ENCODE measurements at places on chromosomes 4 and X.

DNA sequence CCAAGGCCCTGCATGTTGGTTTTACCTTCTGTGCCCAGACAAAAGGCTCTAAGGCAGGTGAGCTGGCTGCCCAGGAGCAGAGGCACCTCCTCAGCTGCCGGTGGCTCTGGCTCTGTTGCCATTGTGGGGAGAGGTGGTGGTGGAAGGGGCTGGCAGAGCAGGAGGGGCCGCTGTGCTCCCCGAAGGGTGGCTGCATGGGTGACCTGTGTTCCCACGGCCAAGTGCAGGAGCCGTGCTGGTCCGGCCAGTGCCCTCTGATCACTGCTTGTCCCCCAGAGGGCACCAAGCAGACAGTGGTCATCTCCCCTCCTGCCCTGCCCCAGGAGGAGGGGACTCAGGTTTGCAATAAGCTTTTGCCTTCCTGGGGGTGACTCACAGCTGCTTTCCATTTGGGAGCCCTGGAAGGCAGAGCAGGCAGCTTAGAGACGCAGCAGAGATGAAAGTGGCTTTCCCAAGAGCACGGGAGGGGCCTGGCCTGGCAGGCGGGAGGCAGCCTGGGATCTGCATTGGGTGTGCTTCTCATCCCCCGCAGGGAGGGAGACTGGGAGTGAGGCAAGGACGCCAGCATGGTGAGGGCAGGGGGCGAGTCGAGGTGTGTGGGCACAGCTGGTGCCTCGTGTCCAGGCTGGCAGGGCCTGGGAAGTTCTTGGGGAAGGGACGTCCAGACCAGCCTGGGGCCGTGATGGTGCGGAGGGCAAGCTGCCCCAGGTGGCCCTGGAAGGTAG, 28.7 kb downstream of the DOK7 start:
- no peak for DNase-seq

DNA sequence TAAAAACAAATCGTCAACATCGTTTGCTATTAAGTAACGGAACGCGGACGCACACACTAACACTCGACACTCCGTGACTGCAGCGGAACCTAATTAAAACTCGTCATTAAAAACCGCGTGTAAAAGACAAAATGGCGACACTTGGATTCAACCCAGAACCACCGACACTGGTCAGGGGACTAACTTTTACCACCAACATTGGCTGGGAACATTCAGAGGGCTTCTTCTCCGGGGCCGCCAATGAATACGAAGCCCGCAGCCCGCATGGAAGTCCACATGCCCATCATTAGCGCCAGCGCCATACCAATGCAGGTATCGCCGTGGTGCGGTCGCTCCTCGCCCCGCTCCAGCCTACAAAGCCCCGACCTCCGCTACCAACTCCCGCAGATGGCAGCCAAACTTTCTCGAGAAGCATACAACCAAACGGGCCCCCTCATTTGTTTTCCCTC, 498 bp downstream of the RBMX start:
- no peak for DNase-seq

- DNase-seq = no peak
Measured at GRCh38 chrX:104254442-104255115, at the start of gene ESX1. Gene ESX1, minus strand, starts transcription at chrX:104254933. Its CDS starts 84 bp downstream, at chrX:104254849.

- no peak for DNase-seq
Measured at GRCh38 chr4:178339769-178340168, 897.5 kb upstream of the AGA start.

DNA sequence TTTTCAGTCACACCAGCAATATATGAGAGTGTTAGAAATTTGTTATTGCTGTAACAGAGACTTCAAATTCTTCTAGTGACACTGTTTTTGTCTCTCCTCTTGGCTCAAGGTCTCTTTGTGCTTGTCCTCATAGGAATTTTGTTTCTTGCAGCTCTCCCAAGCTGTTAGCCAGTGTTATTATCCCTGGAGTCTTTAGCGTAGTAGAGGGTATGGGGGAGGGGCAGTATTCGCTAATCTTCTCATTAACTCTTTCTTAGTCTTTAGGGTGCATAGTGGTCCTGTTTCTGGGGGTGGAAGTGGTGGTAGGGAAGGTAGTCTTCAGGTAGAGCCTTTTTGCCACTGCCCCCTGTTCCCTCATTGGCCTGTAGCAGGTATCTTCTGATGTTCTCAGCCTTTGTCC, 79.4 kb downstream of the JADE3 start:
- DNase-seq = no peak

DNA sequence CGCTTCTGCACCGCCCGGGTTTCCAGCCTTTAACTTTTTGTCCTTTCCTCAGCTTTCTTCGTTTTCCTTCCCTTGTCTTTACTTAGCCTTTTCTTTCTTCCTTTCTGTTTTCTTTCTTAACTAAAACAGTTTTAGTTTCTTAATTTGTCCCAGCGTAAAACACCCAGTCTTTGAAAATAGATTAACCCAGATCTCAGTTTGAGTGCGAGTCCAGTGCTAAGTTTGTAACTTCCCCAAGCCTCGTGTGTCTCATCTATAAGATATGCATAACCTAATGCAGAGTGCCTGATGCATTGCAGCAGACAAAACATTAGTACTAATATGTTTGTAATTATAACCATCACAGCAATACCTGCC, 460 bp upstream of the GEMIN8 start:
- no peak for DNase-seq

DNA sequence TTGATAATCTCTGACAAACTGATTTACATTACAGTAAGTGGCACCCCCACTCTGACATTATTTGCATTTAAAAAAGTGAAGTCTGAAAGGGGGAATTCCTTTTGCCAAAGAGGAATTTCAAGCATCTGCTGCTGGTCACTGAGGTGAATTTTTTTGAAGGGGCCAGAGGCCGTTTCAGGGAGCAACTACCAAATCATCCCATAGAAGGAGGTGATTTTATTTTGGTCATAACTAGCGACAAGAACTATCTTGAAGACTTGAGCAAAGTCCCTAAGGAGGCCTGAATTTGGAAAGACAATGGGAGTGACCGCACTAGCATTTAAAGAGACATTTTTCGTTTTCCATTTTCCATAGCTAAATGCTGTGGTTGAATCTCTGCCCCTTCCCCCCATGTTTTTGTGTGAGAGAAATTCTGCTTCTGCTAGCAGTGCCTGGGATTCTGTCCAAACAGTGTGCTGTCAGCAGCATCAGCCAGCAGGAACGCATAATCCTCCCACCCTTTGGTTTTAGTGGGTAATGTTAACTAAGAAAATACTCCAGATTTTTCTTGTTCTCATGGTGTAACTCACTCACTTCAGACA, 110.1 kb upstream of the MED14 start:
- no peak for DNase-seq

- no peak for DNase-seq
Measured at GRCh38 chrX:2387614-2388239, 113.0 kb downstream of the DHRSX start.

- no peak for DNase-seq
Measured at GRCh38 chrX:94288972-94289371, 615.0 kb downstream of the FAM133A start.

DNA sequence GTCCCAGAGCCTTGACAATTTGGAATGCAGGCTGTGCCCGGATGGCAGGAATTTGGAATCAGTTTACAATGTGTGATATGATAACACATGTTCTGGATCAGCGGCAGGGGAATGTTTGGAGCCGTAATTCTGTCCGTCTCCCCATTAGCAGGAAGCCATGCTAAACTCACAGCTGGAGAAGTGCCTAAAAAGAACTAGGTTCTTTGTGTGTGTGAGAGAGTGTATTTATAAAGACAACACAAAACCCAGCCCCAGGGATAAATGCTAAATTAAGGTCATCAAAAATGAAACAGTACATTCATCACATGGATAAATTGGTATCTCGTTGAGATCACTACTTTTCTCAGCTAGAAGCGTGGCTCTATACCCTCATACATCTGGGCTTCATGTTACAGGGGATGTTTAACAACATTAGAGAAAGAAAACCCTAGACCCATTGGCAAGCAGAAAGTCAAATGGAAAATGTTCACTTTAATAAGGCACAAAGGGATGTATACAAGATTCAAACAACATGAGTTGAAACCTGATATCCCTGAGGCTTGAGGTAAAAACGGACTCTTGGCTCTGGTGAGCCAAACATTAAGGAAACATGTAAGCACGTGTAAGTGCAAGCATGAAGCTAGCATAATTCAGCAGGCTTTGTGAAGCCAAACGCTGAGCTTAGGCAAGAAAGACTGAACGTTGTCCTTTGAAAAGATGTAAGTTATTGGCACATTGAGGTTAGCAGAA, 18.0 kb upstream of the TMEM131L start:
- DNase-seq = peak; percentile 6

DNA sequence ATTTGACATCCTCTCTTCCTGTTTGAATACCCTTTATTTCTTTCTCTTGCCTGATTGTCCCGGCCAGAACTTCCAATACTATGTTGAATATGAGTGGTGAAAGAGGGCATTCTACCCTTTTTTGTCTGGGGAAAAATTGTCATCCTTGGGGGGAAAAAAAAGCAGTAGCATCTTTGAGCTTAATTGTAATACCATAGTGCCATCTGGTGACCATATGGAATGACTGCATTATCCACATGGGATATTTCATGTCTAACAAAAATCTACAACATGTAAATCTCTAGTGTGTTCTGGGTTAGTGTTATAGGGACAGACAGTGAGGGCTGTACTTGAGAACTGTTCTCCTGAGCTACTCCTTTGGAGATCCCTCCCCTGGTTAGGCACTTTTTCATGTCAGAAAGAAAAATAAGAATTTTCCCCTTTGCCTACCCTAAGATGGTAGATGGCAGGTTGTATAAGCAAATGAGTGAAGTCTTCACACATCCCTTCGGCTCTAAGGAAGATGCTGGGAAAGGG, 26.0 kb downstream of the CAPN6 start:
- DNase-seq = no peak

GRCh38 chr4:70613306-70614183, 15.0 kb upstream of the ENAM start:
- DNase-seq = no peak

- no peak for DNase-seq
Measured at GRCh38 chr4:146485968-146486367, 35.8 kb downstream of the SLC10A7 start.

DNA sequence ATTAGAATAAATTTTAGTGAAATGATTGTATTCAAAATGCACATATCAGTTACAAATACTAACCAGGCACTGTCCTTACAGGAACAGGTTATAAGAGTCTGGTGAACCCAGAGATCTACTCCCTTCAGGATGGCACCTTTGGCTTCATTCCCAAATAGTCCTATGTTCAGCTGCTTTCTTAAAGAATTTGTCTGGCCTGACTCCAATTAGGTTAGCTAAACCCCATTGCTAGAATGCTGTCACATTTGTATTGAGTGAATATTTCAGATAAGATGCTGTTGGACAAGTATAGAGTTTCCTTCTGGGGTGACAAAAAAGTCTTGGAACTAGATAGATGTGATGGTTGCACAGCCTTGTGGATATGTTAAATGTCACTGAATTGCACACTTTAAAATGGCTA, 69.4 kb downstream of the EFHC2 start:
- no peak for DNase-seq

GRCh38 chr4:25538430-25538829, 117.2 kb upstream of the SLC34A2 start:
- no peak for DNase-seq

GRCh38 chr4:6044276-6044675, 26.0 kb upstream of the C4orf50 start:
- no peak for DNase-seq

GRCh38 chr4:113824396-113824795, 62.9 kb upstream of the CAMK2D start:
- DNase-seq = no peak

DNA sequence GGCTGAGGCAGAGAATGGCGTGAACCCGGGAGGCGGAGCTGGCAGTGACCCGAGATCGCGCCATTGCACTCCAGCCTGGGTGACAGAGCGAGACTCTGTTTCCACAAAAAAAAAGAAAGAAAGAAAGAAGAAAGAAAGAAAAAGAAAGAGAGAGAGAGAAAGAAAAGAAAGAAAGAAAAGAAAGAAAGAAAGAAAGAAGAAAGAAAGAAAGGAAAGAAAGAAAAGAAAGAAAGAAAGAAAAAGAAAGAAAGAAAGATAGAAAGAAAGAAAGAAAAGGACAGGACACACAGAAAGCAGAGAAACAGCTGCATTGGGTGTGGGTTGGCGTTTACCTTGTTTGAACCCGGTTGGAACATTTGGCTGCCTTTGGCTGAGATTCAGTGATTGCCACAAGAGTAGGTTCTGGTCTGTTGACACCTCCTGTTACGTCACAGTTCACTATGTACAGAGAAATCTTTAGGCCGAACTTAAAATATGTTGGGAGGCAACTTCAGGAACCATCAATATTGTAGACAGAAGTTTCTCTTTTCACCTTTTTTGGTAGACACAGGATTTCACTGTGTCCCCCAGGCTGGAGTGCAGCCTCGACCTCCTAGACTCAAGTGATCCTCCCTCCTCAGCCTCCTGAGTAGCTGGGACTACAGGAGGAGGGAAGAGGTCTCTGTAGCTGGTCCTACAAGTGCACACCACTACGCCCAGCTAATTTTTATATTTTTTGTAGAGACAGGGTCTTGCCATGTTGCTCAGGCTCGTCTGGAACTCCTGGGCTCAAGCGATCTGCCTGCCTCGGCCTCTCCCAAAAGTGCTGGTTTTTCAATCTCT, 16.3 kb upstream of the PLCXD1 start:
- DNase-seq = no peak

- no peak for DNase-seq
Measured at GRCh38 chr4:100960232-100960631, 387.1 kb downstream of the PPP3CA start.
